ENCODE measurements at places on chromosomes 6 and 20. TPM values are rescaled to one million over a fixed set of nuclear protein-coding genes. Genes with fewer than 3 reads are reported as not detected.
A peak's percentile ranks its signal among the peaks of the same experiment; 100 is the strongest.

Gene PNLDC1
- total RNA-seq: not detected

Gene SNAP25
- total RNA-seq: not detected

Gene PGC
- total RNA-seq: not detected

Gene CLDN20
- total RNA-seq: not detected

Gene KCNQ2
- 0.65 TPM for total RNA-seq

GRCh38 chr6:140789466-140789865 lies 1343.3 kb upstream of the GJE1 start:
- no peak for DNase-seq

DNA sequence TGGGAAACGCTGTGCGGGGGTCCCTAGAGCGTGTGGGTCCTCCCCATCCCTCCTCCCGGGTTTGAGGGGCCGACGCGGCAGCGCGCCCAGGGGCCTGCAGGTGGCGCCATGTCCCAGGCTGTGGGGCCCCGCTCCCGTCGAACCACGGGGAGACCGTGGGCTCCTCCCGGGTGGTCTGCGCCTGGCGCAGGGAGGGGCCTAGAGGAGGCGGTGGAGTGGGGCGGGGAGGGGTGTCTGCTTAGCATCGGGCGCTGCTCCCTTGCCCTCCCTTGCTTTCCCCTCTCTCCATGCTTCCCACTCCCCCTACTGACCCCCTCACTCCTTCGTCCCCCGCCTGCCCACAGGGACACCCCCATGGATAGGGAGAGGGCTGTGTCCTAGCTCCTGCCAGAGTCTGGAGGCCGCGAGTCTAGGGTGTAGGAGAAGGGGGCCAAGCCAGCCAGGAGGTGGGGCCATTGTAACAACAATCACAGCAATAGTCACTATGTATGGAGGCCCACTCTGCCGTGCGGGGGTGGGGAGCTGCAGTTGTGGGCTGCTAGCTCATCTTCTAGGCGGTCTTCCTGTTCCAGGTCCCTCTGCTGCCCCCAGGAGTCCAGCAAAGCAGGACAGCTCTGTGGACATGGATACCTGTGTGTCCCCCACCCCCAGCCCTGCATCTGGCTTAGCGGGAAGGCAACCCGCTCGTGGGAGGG lies 51.7 kb downstream of the CHMP4B start:
- peak; percentile 82 for DNase-seq

GRCh38 chr6:39008737-39009136 lies 39.8 kb upstream of the GLP1R start:
- DNase-seq: no peak

GRCh38 chr20:58514321-58515232 lies 622 bp downstream of the APCDD1L start:
- no peak for DNase-seq

- DNase-seq: no peak
Measured at GRCh38 chr20:41047279-41047974, 18.8 kb downstream of the TOP1 start.

DNA sequence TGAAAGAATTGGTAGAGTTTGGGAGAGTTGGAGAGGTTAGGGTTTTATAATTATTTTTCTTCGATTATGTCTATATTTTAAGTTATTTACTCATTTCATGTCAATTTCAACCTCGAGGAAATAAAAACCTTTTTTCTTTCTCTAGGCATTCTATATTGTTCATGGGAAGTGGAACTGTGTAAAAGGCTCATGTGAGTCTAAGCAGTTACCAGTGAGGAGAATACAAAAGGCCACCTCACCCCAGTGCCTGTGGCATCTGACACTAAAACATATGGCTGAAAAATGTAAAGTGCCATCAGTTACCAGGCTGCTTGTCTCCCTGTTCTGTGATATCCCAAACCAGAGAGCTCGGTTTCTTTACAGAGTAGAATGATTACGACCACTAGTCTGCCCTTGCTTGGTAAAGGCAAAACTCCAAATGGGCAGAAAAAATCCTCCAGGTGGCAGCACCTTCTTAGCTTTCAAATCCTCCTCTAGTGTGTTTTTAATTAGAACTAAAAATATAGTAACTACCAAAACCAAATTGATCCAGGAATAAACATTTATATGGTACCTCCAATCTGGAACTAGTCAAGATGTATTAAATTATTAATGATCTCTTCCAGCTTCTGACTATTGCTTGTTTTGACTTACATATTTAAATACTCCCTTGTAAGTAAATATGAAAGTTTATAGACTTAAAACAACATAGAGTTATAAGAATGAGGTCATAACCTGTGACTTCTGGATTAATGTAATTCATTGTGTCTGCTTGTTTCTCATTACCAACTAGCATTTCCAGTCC lies 122.6 kb upstream of the MCHR2 start:
- no peak for DNase-seq

DNA sequence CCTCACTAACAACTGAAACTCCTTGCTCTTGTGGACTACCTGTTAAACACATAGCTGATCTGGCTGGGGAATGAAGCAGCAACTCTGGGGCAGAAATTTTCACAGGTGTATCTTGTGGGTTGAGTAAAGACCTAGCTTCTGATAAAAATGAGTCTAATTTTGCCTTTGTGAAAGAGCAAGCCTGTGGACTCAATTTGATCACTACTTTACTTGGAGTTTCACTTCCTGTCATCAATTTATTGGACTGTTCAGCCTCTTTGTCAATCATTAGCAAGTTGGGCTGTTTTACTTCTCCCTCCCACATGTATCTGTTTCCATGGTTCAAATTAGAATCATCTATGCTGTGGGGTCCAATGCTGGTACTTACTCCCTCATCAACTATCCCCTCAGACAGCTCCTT lies 29.6 kb upstream of the CRIP3 start:
- no peak for DNase-seq

DNA sequence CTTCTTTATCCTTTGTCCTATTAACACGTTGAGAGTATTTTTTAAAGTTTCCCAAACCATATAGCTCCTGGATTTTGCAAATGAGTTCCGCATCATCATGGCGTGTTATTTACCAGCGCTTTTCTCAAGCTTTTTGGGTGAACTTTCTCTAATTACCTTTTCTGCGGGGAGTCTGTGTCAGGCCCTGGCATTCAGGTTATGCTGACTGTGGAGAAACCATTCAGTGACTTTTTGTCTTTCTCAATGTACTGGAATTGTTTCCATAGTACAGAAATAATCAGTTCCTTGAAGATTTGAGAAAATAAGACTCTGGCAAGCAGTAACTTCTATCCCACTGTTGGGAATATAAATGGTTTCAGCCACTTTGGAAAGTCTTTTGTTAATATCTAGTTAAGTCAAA lies 115.3 kb downstream of the CDH26 start:
- DNase-seq: no peak

- DNase-seq: no peak
Measured at GRCh38 chr20:15702161-15702560, 871.1 kb downstream of the KIF16B start.

GRCh38 chr6:105459864-105460263 lies 57.0 kb upstream of the PREP start:
- DNase-seq: no peak

All from spleen (tissue), 13 donors.